ENCODE measurements at places on chromosomes 7 and 10. TPM values are rescaled to one million over a fixed set of nuclear protein-coding genes. Genes with fewer than 3 reads are reported as not detected.

The CREB3L2 gene
- total RNA-seq: 7.9 TPM

GRCh38 chr10:72058989-72059842, 29.1 kb downstream of the SPOCK2 start:
- DNase-seq: no peak

DNA sequence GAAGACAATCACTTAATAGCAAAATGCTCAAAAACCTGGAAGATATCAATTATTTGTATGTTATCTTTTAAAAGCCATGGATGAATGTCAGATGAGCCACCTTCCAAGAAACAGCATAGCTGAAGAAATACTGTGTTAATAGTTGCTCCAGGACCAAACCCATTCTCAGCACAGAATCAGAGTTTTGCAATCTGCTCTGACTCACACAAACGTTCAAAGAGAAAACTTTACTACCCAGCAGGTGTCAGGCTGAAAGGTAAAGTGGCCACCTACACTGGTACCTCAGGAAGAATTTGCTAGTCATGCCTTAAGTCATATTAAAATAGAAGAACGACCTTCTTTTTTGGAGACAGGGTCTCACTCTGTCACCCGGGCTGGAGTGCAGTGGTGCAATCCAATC, 526.5 kb downstream of the PARD3 start:
- DNase-seq: no peak

DNA sequence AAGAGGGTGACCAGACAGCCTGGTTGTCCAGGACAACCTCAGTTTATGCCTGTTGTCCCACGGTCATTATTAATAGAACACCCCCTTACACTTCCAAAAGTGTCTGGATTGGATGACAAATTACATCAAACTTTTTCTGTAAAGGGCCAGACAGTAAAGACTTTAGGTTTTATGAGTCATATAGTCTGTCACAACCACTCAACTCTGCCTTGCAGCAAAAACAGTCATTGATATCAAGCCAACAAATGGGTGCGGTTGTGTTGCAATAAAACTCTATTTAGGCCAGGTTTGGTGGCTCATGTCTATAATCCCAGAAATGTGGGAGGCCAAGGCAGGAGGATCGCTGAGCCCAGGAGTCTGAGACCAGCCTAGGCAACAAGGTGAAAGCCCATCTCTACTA, 66.7 kb upstream of the ATP6V0A4 start:
- peak; percentile 52 for DNase-seq

- DNase-seq: no peak
These were observed 31.5 kb upstream of the GSAP start for GRCh38 chr7:77447616-77448015.
